Activated T-helper 17 cell treated with anti-CD3 and anti-CD28 coated beads, Interleukin-2, amount 50 U/mL, for 72 hours (primary cell): ENCODE measurements at places on chromosomes 1 and 21.

DNA sequence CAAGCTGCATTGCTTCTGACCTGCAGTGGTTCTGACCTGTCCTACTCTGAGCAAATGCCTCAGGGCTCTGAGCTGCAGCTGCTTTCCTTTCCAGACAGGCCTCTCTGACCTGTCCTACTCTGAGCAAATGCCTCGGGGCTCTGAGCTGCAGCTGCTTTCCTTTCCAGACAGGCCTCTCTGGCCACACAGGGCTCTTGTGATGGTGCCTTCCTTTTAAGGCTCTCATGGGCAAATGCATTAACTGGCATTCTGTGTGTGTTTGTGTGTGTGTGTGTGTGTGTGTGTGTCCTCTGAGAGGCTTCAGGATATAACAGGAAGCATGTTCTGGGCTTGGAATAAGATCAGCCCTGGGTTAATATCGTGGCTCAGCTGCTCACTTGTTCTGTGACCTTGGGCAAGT, 131.3 kb downstream of the NTPCR start:
- no peak for ATAC-seq

- ATAC-seq, result peak; percentile 81
Measured at GRCh38 chr1:231040019-231040799, at the start of gene FAM89A. TSS of gene FAM89A (minus strand) at chr1:231040254. CDS start at chr1:231040211, 43 bp downstream.

GRCh38 chr1:227225715-227226346, 92.5 kb downstream of the CDC42BPA start:
- ATAC-seq, result no peak

GRCh38 chr1:152516082-152516481, 1.8 kb downstream of the CRCT1 start:
- no peak for ATAC-seq

DNA sequence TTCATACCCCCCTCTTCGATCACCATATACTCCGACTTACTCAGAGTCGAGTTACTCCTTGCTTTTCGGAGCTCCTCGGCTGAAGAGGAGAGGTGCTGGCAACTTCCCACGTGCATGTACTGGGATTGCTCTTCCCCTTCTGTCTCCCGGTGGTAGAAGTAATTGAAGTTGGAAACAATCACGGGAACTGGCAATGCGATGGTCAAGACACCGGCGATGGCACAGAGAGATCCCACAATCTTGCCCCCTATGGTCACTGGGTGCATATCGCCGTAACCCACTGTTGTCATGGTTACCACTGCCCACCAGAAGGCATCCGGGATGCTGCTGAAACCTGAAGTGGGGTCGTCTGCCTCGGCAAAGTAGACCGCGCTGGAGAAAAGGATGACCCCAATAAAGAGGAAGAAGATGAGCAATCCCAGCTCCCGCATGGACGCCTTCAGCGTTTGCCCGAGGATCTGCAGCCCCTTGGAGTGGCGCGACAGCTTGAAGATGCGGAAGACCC, 1.5 kb downstream of the KCNA3 start:
- ATAC-seq, result no peak

- no peak for ATAC-seq
Measured at GRCh38 chr1:21048462-21048861, 128.2 kb downstream of the EIF4G3 start.

DNA sequence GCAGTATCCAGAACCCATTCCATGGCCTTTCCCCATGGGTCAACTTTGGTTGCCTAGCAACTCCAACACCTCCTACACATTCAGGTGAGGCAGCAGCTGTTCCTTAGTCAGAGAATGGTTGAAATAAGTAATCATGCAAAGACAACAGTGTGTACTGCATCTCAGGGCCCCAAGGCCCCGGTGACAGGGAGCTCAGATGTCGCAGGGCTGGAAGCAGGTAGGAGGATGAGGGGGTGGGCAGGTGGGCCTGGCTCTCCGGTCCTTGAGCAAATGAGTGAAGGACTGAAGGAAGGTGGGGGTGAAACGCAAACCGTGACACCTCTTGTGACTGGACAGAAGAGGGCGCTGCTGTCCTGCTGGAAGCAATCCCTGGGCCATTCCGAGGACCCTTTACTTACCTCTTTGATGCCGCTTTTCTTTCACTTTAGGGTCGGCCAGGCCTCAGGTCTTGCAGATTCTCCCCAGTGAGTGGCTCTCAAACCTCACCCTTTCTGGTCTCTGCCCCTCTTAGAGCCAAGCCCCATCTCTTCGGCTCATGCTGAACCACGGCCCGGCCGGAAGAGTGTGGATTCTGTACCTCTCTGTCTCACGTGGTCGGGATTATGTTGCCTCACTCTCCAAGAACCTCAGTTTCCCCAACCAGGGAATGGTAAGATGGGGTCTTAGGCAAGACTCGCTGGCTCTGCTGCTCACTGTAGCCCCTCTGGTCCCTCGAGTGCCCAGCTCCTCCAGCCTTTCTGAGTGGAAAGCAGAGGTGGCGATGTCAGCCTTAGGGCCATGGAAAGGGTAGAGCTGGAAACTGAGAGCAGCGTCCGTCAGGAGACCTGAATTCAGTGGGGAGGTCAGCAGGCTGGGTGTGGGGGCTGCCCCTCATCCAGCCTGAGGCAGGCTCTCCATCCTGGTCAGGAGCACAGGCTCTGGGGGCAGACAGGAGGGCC, 5.6 kb upstream of the KCNA10 start:
- peak; percentile 75 for ATAC-seq

DNA sequence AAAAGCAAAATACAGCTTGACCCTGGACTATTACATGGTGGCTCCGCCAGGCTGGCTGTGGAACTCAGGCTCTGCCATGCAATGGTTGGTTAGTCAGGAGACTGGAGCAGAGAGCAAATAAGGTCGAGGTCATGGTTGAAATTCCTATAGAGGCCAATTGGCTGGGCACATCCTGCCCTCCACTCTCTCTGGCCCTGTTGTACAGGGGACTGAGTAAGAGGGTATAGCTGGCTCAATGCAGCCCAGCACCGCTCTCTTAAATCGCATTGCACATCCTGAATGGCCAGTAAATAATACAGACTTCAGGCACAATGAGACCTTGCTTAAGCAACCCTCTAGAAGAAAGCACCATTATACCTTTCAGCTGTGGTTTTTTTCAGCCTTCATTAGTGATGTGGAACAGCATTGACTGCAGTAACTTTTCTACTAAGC, 59.3 kb upstream of the PPP2R5A start:
- no peak for ATAC-seq

- no peak for ATAC-seq
Measured at GRCh38 chr1:229655781-229656180, 29.7 kb downstream of the URB2 start.

DNA sequence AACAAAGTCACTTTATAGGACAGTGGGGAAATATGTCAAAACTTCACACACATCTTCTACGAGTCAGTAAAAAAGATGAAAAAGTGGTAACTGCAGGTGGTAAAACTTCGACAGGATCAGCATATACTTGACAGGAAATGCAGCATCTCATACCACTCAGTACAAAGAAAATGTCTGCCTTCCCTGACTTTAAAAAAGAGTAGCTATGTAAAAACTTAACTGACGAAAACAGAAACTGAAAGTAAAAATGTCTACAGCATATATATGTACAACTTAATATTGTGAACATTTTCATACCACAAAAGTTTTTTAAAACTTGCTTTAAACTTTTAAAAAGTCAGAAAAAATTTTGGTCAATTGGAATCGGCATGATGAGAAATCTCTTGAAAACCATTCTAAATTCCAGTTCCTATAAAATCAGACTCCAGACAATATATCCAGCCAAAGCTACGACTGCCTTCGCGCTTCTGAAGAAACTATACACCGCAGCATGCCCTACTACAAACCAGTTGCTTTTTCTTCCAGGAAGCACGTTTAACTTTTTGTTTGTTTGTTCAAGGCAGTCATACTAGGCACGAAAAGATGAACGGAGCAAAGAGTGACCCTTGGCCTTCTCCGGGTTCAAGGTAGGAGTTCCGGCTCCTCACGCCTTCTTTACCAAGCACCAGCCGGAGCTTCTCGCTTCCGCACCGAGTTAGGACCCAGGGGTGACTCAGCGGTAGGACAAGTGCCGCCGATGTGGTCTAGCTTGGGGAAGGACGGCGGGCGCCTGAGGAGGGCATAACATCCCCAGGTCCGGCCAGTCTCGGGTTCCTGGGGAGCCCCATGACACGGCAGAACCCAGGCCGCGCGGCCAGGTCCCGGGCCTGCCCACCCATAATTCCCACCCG, 612 bp downstream of the PSMA5 start:
- peak; percentile 56 for ATAC-seq

GRCh38 chr1:243474136-243474881, 218.5 kb downstream of the SDCCAG8 start:
- ATAC-seq, result no peak

GRCh38 chr1:22936681-22937080, 36.0 kb downstream of the LACTBL1 start:
- ATAC-seq, result no peak

DNA sequence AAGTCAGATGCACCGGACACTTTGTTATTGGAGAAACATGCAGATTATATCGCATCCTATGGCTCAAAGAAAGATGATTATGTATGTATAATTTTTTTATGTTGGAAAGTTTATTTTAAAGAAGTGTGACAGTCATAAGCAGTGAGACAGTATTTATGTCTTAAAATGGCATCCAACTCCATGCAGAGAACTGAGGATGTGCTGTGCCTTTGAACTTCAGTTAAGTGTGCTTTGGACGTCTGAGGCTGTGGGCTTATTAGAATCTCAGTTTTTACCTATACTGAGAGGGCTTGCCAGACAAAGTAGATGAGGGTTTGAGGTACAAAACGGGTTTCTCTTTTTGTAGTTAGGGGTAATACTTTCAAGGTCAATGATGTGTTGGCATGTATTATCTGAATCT, 1.5 kb downstream of the RABGGTB start:
- no peak for ATAC-seq
